ENCODE measurements at places on chromosomes 1 and 21.

- DNase-seq = no peak
Observed at GRCh38 chr1:59243550-59243949, 53.3 kb upstream of the FGGY start.

DNA sequence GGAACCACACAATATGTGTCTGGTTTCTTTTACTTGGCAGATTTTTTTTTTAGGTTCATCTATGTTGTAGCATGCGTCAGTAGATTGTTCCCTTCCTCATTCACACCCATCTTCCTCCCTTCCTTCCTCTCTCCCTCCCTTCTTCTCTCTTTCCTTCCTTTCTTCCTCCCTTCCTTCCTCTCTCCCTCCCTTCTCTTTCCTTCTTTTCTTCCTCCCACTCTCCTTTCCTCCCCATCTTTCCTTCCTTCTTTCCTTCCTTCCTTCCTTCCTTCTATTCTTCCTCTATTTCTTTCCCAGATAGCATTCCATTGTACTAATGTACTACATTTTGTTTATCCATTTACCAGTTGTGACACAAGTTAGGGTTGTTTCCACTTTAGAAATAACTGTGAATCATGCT is 218.0 kb downstream of the RGS7 start:
- DNase-seq = no peak

GRCh38 chr1:71044833-71045232 is 2.8 kb downstream of the PTGER3 start:
- DNase-seq = no peak

- no peak for DNase-seq
Observed at GRCh38 chr1:218474128-218474527, 129.0 kb downstream of the TGFB2 start.

- peak; percentile 68 for DNase-seq
Observed at GRCh38 chr1:160428655-160429054, 28.3 kb downstream of the VANGL2 start.

GRCh38 chr21:42619166-42619565 is 34.3 kb upstream of the PDE9A start:
- no peak for DNase-seq
